ENCODE measurements at places on chromosomes 2 and 18. TPM values are rescaled to one million over a fixed set of nuclear protein-coding genes. Genes with fewer than 3 reads are reported as not detected.

Gene PHOSPHO2
- total RNA-seq, result 14.7 TPM

GRCh38 chr2:232300894-232301387 lies 77.6 kb upstream of the ALPP start:
- no peak for DNase-seq

- DNase-seq, result no peak
These were observed 125.7 kb downstream of the UXS1 start for GRCh38 chr2:106068451-106068850.

Gene TRAPPC12
- 173 TPM for total RNA-seq

- DNase-seq, result no peak
These were observed 495.0 kb downstream of the TMX3 start for GRCh38 chr18:68219872-68220271.

DNA sequence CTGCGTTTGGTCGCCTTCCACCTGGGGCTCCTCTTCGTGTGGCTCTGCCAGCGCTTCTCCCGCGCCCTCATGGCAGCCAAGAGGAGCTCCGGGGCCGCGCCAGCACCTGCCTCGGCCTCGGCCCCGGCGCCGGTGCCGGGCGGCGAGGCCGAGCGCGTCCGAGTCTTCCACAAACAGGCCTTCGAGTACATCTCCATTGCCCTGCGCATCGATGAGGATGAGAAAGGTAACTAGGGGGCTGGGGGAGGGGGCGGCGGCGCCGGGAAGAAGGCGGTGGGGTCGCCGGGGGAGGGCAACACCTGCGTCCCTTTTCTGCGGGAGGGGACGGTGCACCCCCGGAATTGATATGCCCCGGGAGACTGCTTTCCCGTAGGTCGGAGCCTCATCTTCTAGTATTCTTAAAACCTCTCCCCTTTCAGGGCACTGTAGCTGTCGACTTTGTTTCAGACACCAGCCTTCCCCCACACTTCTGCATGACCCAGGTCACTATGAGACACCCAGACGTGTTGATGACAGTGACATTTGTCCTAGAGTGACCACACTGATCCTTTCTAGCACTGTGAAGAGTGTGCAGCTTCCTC lies 755 bp downstream of the SPAST start:
- DNase-seq, result peak; percentile 46

DNA sequence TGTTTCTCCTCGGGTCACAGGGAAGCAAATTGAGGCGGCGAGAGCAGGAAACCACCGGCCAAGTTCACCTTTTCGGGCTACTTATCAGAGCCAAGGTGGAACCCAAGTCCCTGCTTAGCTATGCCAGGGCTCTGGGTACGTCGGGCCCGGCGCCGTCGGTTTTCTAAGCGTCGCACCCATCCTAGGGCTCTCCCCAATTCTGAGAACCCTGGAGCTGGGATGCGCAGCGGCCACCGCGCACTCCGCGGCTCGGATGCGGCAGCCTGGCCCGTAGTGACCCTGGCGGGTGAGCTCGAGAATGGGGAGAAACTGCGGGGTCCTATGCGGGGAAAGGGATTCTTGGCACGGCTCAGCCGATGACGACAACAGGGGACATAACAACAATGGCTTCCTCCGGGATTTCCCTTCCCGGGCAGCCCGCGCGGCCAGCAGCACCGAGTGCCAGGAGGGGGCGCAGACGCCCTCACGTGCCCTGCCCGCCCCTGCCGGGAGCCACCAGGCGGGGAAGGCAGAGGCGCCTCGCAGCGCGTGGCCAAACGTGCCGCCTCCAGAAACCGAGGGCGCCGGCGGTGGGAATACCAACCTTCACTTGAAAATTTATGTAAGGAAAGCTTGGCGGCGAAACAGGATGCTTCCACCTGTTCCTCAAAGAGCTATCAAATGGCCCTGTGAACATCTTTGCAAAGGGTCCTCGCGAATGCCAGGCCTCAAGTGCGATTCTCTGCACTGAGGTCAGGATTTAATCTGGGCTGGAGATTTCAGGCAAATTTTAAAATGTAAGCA lies 2.1 kb upstream of the SLC30A3 start:
- DNase-seq, result peak; percentile 53

Gene MC4R
- not detected for total RNA-seq

Gene SALL3
- 0.44 TPM for total RNA-seq

GRCh38 chr2:7634409-7634808 lies 717.2 kb downstream of the RNF144A start:
- no peak for DNase-seq

GRCh38 chr2:16238001-16238761 lies 297.8 kb downstream of the MYCN start:
- peak; percentile 5 for DNase-seq

DNA sequence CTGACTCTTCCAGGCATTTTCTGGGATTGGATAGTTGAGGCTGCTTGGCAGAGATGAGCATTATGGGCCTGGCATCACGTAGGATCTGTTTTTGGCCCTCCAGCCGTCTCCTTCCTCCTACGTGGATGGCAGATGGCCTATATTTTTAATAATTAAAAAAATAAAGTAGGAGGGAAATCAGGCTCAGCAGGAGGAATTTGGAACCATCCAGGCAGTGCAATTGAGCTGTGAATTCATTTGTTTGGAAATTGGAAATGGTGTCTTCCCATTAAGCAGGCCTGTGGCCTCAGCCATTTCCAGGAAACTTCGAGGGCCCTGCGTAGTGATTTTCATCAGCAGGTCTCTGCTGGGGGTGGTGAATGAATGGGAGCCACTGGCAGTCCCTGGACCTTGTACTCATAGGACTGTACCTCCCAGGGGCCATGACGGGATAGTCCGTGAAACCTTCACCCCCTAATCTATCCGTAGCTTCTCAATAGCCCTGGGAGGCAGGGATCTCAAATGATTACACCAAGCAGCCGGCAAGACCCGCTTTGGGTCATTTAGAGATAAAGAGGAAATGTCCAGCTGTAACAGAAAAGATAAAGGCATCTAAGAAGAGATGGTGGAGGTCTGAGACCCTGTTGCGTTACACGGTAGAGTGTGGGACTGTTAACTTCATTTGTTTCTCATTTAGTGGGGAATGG lies 73.1 kb upstream of the TNP1 start:
- DNase-seq, result no peak

Data from ureter (tissue), 1 donor.